ENCODE measurements at places on chromosomes 11 and 22. TPM values are rescaled to one million over a fixed set of nuclear protein-coding genes. Genes with fewer than 3 reads are reported as not detected.

The SYT12 gene
- total RNA-seq = under 0.01 TPM

DNA sequence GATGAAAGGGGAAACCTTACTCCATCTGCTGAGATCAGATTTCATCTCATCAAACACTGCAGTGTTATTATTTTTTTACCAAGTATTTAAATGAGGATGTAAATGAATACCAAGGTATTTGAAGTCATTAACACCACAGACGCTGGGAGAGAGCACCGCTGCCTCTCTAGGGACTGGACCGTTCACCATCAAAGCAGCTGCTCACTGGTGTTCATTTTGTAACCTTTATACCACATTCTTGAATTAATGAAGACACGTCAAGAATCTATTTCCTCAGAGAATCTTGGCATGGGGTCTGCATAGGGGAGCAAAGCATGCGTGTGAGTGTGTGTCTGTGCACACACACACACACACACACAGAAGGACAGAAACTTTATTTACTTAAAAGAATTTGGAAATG is 15.6 kb downstream of the SIAE start:
- DNase-seq = no peak

- DNase-seq = no peak
Measured at GRCh38 chr11:83192606-83193245, 786 bp upstream of the ANKRD42 start.

- DNase-seq = no peak
Measured at GRCh38 chr11:116207421-116208141, 565.2 kb downstream of the BUD13 start.

- no peak for DNase-seq
Measured at GRCh38 chr22:41076857-41077256, 15.5 kb upstream of the EP300 start.

DNA sequence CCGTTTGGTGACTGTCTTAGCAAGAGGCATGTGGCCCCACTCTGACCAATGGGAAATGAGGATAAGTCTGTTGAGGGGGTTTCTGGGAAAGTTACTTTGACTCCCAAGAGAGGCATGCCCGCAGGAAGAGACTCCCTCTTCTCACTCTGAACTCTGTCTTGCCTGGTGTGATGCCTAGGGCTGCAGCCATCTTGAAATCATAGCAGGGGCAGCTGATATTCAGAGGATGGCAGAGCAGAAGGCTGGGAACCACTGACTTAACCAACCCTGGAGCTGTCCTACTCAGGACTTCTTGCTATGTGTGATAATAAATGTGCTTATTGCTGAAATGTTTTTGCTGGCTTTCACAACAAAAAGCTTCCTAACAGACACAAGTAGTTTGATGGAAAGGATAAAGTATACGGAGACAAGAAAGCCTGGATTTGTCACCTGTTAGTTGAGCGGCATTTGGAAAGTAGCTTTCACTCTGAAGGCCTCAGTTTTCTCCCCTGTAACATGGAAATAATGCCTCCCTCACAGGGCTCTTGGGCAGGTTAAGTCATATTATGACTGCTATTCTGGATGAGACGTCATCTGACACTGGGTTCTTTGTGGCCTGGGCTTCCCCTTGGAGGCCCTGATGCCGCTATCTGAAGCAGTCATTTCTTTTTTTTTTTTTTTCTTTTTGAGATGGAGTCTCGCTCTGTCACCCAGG is 128.5 kb downstream of the CEP164 start:
- DNase-seq = no peak

- DNase-seq = no peak
Measured at GRCh38 chr11:45060707-45061106, 85.7 kb upstream of the PRDM11 start.

DNA sequence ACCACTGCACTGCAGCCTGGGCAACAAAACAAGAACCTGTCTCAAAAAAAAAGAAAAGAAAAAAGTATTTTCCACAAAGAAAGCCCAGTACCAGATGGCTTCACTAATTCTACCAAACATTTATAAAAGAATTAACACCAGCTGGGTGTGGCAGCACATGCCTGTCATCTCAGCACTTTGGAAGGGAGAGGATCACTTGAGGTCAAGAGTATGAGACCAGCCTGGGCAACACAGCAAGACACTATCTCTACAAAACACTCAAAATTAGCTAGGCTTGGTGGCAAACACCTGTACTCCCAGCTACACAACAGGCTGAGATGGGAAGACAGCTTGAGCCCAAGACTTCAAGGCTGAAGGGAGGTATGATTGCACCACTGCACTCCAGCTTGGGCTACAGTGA is 20.1 kb downstream of the RSF1 start:
- DNase-seq = no peak

GRCh38 chr11:17783878-17784277 is 49.3 kb downstream of the KCNC1 start:
- no peak for DNase-seq

The KRTAP5-8 gene
- total RNA-seq = not detected

The APOL3 gene
- total RNA-seq = 69.5 TPM

GRCh38 chr11:74870485-74870884 is 78.4 kb downstream of the XRRA1 start:
- DNase-seq = peak; percentile 23

DNA sequence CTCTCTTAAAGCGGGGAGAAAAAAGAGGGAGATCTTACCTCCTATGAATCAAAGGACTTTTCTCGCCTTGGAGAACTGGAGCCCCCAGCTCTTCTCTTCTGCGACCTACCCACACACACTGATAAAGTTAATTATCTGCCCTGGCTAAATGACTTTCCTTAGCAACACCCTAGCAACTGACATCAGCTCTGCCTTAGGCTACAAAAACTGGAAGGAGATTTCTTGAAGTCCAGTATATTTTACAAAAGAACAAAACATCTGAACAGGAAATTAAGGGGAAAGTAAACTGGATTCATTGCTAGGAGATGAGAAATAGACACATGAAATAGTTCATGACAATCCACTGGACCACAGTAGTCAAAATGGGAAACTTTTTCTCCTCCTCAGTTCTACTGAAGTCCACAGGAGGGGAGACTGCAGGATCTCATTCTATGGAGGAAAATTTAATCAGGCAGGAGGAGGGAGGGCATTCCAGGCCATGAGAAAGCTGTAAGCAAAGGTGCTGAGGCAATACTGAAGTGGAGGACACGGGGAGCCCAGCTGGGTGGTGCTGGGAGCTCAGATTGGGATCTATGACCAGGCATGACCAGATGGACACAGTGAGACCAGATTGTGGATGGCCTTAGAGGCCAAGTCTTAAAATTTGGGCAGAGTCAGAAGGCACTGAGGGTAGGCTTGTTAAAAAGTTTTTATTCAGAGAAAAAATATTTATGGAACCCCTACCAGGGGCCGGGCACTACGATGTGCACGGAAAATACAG is 3.7 kb upstream of the SPON1 start:
- no peak for DNase-seq

GRCh38 chr11:104813532-104813931 is 84.7 kb downstream of the CASP12 start:
- no peak for DNase-seq

The OR51I1 gene
- 1.3 TPM for total RNA-seq

- DNase-seq = peak; percentile 83
Measured at GRCh38 chr22:46006379-46007002, 29.5 kb upstream of the WNT7B start.

GRCh38 chr22:27293721-27294445 is 507.7 kb downstream of the MN1 start:
- no peak for DNase-seq

- DNase-seq = no peak
Measured at GRCh38 chr11:8608652-8609051, 14.6 kb upstream of the STK33 start.

DNA sequence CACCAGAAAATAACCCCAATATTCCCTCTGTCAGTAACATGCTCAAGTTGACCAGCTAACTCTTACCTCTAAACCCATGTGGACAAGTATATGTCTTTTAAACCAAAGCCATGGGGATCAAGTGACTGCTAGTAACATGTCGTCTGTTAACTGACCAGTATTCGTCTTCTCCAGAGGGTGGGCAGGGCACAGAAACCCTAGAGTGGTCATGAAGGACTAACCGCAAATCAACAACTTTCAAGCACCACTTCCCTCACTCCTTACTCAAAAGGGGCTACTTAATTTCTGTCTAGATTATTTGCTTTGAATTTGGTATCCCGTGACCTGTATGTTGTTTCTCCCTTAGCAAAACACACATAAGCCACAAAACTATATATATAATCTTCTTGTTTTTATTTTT is 293.2 kb downstream of the SWAP70 start:
- no peak for DNase-seq

DNA sequence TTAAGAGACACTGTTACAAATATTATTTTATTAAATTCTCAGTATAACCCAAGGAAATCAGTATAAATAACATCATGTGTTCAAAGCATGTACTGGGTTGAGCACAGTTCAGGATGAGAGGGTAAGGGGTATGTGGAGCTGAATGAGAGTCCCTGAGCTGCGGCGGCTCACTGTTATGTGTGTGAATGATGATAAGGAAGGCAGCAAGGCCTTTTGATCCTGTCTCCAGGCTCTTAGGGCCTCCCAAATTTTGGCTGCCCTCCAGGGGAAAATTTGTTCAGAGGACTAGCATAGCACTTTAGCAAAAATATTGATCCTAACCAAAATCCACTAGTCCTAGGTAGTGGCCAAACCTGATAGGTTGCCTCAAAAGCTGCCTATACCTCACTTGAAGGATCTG is 86.1 kb upstream of the SPON1 start:
- no peak for DNase-seq

GRCh38 chr11:85951049-85951405 is 95.8 kb downstream of the CCDC83 start:
- no peak for DNase-seq

The CD3G gene
- total RNA-seq = under 0.01 TPM

DNA sequence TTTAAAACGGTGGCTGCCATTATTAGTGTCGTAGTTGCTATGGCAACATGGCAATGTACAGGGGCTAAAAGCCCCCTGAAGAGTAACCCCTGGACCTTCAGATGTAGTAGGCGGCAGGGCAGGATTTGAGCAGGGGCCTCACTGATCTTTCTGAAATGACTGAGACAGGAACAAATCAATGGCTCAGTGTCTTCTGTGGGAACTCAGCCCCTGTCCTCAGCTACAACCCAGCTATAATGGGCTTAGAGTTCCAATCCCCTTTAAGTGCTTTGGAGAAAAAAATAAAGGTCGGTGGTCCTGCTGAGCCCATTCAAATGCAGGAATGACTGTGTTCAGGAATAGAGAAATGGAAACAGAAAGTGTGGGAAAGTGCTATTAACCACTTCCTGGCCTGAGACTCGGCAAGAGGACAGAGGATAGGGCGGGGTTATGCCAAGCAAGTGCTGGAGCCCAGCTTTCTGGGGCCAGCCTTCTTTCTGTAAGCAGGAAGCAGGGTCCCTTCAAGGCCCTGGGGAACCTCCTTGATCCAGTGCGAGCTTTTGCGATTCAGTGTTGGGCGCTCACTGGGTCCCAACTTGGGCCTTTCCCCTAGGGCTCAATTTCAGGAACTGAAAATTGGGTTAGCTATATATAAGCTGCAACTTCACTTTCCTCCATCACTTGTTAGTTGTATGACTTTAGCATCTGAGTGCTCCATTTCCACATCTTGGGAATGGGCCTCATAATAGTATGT is 6.1 kb upstream of the CD82 start:
- no peak for DNase-seq

The ACP2 gene
- total RNA-seq = 37.4 TPM

GRCh38 chr22:19419086-19419463 is 12.5 kb downstream of the HIRA start:
- no peak for DNase-seq

GRCh38 chr11:72393303-72393702 is 41.0 kb downstream of the CLPB start:
- DNase-seq = no peak

DNA sequence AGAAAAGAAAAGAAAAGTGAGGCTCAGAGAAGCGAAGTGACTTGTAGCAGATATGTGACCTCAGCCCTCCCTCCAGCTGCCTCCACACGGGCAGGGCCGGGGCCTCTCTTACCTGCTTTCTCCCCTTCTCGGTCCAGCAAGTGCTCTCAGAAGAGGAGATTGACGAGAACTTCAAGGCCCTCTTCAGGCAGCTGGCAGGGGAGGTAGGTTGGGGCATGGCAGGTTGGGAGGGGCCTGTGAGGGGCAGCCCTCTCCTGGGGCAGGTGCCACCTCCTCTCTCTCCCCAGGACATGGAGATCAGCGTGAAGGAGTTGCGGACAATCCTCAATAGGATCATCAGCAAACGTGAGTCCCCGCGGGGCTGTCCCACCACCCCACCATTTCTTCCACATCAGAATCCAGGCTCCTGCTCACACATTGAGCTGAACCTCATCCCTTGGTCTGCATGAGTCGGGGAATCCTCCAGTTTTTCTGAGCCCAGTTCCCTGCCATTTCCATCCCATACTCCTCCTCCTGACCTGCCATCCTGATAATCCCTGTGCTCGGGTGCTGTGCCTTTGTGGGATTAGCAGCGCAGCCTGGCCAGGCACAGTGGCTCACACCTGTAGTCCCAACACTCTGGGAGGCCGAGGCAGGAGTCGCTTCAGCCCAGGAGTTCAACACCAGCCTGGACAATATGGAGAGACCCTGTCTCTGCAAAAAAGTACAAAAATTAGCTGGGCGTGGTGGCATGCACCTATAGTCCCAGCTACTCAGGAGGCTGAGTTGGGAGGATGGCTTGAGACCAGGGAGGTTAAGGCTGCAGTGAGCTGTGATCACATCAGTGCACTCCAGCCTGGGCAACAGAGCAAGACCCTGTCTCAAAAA is 26.4 kb downstream of the CAPN1 start:
- DNase-seq = no peak

GRCh38 chr11:20367313-20367948 is 3.9 kb downstream of the HTATIP2 start:
- DNase-seq = peak; percentile 28

GRCh38 chr11:71281204-71281603 is 28.8 kb upstream of the SHANK2 start:
- no peak for DNase-seq

- DNase-seq = no peak
Measured at GRCh38 chr22:30970356-30970746, 1.3 kb downstream of the TUG1 start.

GRCh38 chr11:12159351-12160099 is 49.1 kb downstream of the MICAL2 start:
- DNase-seq = peak; percentile 14

DNA sequence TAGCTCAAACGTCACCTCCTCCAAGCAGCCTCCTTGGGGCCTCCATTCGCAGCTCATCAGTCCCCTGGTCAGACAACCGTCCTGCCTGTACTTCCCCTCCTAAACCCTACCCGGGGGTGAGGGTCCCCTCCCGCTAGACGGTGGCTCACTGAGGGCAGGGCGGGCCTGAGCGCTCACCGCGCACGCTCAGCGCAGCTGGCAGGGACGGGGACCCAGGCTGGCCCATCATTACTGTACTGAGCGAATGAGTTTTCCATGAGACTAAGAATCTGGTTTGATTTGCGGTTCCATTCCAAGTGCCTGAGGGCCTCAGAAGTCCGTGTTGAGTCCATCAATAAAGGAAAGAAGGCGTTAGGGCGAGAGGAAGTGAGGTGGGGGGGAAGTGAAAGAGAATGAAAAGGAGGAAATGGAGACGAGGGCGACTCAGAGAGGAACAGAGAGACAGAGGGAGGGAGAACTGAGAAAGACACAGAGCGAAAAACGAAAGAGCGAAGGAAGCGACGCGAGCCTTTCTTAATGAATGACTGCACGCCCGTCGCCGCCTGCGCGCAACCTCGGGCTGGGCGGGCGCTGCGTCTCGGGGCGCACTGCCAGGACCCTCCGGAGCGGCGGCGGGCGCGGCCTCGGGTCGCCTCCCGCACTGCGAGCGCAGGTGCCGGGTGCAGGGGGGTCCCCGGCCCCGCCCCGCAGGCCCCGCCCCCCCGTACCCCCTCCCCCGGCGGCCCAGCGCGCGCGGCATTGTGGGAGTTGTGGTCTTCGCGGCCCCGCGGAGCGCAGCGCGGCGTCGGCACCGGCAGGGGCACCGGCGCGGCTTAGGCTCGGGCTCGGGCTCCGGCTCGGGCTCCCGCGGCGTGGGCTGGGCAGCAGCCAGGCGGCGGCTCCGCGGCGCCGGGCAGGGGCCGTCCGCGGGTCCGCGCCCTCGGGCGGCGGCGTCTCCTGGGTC is at the start of gene ASPHD2:
Gene ASPHD2 (plus strand): TSS at position 746 of the 943 bp plus-strand sequence. CDS start 4,356 bp downstream, outside the sequence.
- peak; percentile 71 for DNase-seq
